ENCODE measurements at places on chromosomes 6 and 20.

DNA sequence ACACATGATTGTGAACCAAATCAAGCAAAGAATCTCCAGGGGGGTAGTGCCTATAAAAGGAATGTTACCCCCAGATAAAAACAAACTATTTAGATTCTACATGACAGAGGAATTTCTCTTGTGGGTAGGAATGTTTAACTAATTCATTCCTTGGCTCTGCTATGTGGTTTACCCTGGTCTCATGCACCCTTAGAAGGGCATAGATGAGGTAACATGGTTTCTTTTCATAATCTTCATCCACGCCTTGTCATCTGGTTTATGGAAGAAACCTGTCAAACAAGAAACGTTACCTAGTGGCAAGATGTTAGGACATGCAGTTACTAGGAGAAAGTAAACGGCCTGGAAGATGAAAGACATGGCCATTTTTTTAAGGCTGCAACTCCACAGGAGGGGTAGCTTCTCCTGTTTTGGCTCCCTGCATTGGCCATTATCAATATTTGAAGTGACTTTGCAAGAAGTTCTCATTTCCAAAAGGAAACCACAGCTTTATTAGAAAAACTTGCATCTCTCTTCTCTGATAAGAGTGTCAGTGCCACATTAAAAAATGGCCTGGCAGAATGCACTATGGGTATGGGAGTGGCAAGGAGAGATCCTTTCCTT is 45.5 kb downstream of the STX11 start:
- DNase-seq = no peak

DNA sequence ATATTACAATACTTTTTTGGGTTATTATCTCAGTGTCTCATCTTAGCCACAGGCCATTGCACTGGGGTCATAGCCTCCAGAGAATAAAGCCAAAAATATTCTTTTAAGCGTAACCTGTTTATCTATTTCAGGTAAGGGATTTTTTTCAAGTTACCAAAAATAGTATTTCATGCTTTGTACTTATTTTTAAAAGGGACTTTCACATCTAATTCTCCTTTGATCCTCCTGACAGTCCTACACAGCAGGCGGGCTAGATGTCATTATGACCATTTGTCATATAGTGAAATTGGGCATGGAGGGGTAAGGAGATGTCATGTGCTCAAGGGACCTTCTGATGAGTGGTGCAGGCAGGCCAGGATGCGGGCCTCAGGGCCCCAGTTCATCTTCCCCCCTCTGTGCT is 68.9 kb downstream of the TBC1D7 start:
- DNase-seq = no peak

DNA sequence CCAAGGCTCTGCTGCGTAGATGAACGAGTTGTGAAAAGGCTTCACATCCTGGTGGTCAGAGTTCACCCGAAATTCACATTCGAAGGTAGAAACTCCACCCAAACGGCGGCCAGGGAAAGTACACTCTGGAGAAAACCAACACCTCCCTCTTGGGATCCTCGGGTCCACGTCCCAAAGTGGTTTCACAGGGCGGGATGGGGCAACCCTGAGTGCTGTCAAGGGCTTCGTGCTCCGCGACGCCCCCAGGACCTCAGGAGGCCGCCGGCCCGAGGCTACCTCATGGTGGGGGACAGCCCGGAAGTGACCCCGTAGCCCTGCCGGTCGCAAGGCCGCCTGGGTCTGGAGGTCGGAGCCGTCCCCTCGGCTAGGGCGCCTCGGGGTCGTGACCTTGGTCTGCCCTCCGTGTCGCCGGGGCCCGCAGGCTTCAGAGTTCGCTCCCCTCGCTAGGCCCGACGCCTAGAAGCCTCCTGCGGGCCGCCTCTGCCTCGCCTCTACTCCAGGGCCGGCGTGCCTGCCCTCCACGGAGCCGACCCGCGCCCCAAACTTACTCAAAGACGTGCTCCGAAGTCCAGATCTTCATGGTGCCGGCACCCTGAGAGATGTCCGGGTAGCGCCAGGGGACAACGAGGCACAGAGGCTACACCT is at the start of gene PRELID3B:
TSS of gene PRELID3B (minus strand) at position 636 of the 645 bp plus-strand sequence. CDS start at position 580, 56 bp downstream.
- DNase-seq = no peak

DNA sequence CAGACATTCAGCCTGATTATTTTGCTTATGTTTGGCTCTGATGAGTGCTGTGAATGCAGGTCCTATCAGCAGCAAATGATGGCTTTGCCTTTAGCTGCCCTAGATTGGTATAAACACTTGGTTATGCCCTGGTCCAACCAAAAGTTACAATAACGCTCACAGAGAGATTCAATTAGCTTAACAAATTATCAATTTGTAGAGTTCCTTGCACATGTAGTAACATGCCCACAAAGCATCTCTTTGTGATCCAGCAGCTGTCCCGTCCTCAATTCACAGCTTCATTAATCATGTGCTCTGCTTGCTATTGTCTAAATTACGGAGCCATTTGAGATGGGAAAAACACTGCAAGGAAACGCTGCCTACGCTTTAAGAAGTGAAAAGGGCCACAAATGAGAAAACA is 457.9 kb downstream of the HDGFL1 start:
- peak; percentile 24 for DNase-seq

GRCh38 chr20:33097001-33097400 is 17.6 kb downstream of the BPIFB4 start:
- no peak for DNase-seq

Measured in DMS79 treated with DMSO at 0.1 percent for 48 hours (cell line).